ENCODE measurements at places on chromosomes 1 and 21.

DNA sequence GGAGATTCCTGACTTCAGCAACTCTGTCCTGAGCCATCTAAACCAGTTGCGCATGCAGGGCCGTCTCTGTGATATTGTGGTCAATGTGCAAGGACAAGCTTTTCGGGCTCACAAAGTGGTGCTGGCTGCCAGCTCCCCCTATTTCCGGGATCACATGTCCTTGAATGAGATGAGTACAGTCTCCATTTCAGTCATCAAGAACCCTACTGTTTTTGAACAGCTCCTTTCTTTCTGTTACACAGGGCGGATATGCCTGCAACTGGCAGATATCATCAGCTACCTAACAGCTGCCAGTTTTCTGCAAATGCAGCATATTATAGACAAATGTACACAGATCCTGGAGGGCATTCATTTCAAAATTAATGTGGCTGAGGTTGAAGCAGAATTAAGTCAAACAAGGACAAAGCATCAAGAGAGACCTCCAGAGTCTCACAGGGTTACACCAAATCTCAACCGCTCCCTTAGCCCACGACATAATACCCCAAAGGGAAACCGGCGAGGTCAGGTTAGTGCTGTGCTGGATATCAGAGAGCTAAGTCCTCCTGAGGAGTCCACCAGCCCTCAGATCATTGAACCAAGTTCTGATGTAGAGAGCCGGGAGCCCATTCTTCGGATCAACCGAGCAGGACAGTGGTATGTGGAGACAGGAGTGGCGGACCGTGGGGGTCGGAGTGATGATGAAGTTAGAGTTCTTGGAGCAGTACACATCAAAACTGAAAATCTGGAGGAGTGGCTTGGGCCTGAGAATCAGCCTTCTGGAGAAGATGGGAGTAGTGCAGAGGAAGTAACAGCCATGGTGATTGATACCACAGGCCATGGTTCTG, 2.3 kb downstream of the ZBTB37 start:
- DNase-seq, result no peak

GRCh38 chr1:165824269-165824643, 3.2 kb upstream of the UCK2 start:
- DNase-seq, result peak; percentile 38

- no peak for DNase-seq
Observed at GRCh38 chr21:27649762-27650161, 682.9 kb upstream of the ADAMTS5 start.

- no peak for DNase-seq
Observed at GRCh38 chr1:4395676-4396075, 258.7 kb upstream of the AJAP1 start.

DNA sequence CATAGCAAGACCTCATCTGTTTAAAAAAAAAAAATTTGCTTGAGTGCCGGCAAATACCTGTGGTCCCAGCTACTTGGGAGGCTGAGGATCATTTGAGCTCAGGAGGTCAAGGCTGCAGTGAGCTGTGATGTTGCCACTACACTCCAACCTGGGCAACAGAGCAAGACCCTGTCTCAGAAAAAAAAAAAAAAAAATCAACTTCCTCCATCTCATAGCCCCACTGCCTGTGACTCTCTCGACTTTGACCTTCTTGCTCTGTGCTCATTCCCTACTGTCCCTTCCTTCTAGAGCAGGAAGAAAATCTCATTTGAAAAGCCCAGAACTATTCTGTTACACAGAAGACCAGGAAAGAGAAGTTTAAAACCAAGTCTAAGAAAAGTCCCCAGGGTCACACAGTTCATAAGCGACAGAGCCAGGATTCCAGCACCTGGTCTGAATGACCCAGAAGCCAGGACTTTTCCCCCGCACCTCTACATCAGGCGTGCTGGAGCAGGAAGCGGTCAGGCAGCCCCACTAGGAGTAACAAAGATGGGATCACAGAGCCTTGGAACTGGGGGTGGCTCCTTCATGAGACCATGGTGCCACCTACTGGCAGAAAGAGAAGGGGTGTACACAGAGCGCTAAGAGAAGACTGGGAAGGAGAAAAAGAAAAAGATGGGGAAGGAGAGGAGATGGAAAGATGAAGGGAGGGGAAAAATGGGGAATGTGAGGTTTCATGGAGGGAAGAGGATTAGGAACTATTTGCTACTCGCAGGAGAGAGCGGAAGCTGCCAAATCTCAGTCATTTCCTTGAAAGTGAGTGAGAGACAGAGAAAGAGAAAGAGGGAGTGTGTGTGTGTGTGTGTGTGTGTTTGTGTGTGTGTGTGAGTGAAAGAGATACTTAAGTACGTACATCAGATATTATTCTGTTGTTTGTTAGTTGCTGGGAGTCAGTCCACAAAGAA, 3.1 kb upstream of the P3R3URF start:
- peak; percentile 97 for DNase-seq

- peak; percentile 78 for DNase-seq
Observed at GRCh38 chr1:6601049-6601922, 1.4 kb downstream of the KLHL21 start.

Measured in DMS53 (cell line).